Astrocyte of the hippocampus (primary cell): ENCODE measurements at places on chromosomes 2 and 18.
A peak's percentile ranks its signal among the peaks of the same experiment; 100 is the strongest.

DNA sequence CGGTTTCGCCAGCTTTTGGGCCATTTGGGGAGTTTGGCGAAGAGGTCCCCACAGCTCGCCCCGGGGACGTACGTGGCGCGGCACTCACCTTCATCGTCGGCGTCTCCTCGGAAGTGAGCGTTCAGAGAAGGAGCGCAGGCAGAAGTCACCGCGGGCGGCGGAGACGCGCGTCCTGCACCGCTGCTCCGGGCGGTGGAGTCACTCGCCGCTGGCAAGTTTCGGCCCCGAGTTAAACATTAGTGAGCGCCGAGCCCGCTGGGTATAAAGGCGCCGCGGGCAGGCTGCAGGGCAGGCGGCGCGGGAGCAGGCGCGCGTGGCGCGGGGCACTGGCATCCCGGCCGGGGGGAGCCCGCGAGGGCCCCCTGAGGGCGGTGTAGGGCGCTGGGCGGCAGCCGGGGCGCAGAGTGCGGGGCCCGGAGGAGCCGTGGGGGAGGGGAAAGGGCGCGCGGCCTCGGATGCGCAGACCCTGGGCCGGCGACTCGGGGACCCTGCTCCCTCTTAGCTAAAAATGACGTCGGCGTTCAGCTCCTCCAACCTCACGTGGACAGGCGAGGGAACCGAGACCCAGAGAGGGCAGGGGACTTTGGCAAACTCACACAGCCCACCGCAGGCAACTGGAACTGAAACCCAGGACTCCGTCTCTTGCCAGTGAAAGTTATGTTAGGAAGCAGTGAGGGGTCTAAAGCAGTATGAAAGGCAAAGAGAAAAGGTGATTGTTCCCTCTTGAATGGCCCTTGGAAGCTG lies at the start of gene DPP4:
Gene DPP4 (minus strand): TSS at position 328 of the 744 bp plus-strand sequence. CDS start 234 bp downstream, at position 94.
- DNase-seq = peak; percentile 70

GRCh38 chr18:77560341-77560992 lies 310.8 kb downstream of the GALR1 start:
- DNase-seq = no peak

DNA sequence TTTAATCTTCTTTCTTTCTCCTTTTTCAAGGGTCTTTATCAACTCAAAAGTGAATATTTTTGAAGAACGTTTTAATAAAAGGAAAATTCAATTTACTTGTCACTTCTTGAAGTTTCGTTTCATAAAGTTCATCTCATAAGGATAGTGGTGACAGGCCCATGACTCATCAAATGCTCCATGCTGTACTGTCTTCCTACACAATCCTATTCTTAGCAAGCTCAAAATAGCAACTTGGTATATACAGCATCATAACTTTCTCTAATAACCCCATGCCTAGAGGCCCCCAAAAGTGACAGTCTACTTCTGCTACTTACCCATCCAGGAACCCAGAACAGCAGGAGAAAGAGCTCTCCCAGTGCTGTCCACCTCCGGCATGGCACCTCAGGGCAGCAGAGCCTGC lies 7.7 kb downstream of the FBXO15 start:
- DNase-seq = no peak

GRCh38 chr18:5585653-5586052 lies 41.9 kb upstream of the EPB41L3 start:
- DNase-seq = peak; percentile 7

DNA sequence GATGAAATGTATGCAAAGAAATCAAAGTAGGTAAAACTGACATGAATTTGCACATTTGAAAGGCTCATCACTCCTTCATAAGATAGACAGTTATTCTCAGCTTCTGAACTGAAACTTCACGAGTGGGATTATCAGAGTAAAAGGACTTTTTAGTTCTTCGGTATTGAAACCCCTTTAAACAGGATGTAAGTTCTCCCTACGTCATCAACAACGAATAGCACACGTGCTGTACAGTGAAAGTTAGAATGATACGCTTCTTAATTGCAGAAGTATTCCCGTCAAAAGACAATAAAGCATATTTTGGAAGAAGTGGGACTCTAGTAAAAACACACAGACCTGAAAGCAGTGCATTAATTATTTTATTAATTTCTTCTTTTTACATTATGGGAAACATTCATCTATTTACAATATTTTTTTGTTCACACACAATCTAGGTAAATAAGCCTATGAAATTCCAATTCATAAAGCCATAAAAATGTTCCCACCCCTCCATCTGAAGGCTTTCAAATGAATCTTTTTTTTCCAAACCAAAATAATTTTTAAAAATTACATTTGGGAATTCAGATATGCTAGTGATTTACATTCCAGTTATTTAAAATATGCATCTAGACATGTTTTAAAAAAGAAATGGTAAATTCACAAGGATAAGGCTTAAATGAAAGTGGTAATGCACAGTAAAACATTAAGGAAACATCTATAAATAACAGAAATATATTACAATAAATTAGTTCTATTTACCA lies 45.9 kb downstream of the TGIF1 start:
- no peak for DNase-seq

- no peak for DNase-seq
Measured at GRCh38 chr2:22530131-22530530, 854.8 kb upstream of the KLHL29 start.
